ENCODE measurements at places on chromosomes 5 and 9.

DNA sequence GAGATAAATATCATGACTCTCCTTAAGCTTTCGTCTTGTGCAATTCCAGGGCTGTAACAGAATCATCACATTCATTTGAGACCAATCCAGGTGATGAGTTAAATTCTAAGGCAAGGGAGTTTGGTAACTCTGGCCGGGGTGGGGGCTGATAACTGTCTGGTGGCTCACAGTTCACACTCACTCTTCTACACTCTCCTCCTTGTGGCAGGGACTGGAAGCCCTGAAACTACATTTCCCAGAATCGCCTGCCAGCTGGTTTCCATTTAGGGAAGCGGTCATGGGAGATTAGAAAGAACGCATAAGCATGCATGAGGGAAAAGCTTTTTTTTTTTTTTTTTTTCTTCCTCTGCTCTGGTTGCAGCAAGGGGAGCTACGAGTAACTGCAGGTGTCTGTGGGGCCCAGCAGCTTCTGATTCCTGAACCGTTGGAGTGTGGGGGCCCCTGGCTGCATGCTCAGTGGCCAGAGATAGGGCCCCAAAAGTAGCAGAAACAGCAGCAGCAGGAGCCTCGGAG is 154.8 kb upstream of the TBC1D2 start:
- no peak for DNase-seq

DNA sequence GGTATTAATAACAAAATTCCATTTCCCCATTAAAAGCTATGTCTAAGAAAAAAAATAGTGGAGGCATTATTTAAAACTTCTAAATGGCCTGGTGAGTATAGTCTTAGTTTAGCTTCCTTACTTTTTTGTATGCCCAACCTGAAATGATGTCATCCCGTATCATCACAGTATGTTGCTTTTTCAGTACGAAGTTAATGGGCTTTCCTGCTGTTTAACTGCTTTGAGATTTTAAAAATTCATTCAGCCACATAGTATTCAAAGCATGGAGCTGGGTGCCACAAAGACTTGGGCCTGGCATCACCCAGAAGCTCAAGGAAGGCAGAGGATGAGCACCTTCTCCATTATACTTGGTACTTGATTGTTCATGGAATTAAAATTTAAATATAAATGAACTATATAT is 7.4 kb downstream of the F2RL2 start:
- DNase-seq, result no peak

DNA sequence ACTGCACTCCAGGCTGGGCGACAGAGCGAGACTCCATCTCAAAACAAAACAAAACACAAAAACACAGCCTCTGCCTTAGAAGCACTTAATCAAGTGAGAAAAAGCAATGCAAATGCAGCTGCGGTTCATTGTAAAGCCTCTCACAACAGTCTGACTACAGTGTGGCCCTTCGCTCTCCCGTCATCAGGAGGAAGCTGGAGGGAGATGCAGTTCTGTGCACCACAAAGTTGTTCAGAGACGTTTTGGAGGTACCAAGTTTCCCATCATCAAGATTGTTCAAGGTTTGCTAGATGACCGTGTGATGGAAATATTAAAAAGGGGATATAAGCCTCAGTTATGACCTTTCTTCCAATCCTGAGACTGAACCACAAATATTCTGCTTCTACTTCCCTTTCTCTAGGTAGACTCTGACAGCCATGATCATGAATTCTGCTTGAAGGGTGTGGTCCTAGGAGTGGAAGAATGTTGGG is 40.9 kb downstream of the SEC61B start:
- DNase-seq, result no peak

- DNase-seq, result no peak
These were observed 45.7 kb upstream of the CFAP157 start for GRCh38 chr9:127660886-127661741.

- DNase-seq, result no peak
These were observed 7.2 kb downstream of the FOXD1 start for GRCh38 chr5:73441378-73441777.

DNA sequence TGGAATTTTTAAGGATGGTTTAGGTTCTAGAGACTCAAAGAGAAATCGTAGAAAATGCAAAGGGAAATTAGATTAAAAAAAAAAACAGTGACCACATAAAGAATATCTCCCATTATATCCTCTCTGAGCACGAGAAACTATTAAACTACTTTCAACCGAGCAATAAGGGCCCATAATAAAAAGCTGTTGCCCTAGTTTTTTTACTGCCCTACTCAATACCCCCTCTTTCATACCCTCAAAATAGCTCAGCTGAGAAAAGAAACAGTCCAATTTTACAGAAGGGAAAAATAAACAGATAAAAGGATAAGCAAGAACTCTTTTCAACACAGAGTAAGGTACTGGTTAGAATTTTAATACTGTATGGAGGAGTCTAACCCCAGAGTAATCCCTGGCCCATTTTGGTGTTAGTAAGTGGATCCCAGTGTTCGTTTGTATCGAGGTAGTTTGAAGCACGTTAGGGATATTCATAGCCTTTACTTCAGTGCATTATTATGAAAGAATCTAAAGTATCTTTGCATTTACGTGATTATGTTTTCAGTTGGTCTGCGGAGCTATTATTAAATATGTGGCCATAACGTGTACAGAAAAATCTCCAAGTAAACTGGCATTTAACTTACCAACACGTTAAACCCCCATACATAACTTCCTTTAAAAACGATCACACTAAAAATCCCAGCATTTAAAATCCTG is 980 bp upstream of the RHOBTB3 start:
- no peak for DNase-seq

- DNase-seq, result no peak
These were observed 143.7 kb downstream of the PTTG1 start for GRCh38 chr5:160565376-160565775.

DNA sequence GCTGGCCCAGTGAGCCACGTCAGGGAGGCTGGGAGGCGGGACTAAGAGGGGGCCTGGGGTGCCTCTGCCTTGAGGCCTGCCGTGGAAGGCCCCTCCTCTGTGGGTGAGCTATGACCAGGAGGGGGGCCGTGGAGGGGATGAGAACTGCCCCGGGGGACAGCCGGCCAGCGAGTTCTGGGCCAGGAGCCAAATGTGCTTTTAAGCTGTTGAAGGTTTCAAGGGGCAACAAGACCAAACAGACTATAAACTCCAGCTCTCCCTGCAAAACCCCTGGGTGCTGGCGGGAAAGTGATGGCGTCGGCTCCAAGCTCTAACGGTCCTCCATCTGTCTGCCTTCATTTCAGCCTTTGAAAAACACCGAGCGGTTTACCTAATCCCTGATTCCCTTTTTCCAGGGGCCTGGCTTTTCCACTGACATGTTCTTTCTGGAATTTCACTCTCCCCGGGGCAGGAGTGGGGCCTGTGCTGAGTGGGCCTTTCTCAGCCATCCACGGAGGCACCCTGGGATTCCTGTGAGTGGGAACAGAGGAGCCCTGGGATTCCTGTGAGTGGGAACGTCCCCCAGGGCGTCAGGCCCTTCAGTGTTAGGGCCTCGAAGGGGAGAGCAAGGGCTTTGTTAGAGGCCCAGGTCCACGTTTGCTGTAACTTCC is 65.6 kb downstream of the COL5A1 start:
- DNase-seq, result peak; percentile 65

- DNase-seq, result no peak
These were observed 34.4 kb upstream of the CDH12 start for GRCh38 chr5:22887566-22887965.

DNA sequence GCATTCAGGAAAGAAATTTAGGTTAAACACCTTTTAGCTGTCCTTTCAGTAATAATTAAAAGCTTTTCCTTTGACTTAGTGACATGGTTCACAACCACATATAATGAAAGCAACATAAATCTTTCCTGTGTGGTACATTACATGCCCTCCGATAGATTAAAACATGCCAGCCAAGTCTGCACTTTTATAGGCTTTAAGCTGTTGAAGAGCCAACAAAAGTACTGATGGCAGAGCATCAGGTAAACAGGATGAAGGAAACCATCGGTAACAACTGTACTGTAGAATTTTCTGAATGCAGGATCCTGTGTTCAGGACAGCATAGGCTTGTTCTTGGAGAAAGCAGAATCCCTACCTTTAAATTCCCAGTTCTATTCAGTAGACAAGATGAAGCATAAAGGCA is 226.6 kb downstream of the MLLT3 start:
- no peak for DNase-seq

DNA sequence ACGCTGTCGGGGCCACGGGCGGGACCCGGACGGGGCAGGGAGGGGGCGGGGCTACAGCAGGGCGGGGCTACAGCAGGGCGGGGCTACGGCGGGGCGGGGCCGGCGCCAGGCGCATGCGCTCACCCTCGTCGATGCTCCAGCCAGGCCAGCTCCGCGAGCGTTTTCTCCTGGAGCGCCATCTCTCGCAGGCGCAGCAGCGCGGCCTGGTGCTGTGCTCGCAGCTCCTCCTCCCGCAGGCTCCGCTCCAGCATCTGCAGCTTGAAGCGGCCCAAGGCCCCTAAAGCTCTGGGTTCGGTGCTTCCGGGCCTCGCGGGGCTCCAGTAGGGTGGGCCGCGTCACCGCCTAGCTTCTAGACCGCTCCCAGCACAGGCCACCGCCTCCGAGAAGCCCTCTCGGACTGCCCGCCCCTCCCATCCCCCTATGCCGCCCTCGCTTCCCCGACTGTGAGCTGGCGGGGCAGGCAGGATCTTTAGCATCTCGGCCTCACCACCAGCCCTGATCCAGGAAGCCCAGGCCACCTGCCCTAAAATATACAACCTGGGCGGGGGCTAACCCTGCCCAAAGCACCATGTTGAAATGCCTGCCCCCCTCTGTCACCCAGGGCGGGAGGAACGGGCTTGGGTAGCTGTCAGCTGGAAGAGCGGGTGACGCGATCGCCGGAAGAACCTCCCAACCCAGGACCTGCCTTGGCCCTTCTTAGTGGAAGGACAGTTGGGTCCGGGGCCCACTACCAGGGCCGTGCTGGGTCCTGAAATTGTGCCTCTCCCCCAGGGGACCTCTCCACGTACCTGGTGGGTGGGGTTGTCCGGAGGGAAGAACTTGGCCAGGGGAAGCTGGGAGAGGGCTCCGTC is 21.9 kb upstream of the QSOX2 start:
- DNase-seq, result peak; percentile 93

DNA sequence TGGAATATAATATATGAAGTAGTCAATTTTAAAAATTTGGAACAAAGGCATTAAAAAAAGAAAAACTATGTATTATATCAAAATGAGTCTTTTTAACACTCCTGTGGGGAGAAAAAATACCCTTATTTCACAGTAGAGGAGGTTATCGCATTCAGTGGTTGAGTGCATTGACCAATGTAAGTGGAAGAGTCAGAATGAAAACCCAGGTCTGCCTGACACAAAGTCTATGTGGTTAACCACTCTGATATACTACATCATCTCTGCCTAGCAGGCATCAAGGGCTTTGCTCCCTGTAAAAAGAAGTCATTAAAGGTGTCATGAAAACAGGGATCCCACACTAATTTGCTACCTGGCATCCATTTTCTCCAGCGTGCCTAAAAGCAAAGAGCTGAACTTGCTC is 417.2 kb upstream of the C9orf72 start:
- DNase-seq, result no peak

DNA sequence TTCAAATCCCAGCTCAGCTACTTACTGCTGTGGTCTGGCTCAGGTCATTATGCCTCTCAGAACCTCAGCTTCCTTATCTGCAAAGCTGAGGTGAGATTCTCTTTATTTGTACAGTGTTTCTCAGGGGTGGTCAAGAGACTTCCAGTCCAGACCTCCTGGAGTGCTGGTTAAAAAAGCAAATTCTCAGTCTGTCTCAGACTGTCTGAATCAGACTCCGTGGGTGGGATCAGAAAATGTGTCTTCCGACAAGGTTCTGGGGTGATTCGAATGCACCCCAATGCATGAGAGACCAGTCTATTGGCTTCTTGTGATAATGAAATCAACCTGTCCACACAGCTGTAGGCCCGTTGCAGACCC is 137.7 kb upstream of the SMIM23 start:
- no peak for DNase-seq

DNA sequence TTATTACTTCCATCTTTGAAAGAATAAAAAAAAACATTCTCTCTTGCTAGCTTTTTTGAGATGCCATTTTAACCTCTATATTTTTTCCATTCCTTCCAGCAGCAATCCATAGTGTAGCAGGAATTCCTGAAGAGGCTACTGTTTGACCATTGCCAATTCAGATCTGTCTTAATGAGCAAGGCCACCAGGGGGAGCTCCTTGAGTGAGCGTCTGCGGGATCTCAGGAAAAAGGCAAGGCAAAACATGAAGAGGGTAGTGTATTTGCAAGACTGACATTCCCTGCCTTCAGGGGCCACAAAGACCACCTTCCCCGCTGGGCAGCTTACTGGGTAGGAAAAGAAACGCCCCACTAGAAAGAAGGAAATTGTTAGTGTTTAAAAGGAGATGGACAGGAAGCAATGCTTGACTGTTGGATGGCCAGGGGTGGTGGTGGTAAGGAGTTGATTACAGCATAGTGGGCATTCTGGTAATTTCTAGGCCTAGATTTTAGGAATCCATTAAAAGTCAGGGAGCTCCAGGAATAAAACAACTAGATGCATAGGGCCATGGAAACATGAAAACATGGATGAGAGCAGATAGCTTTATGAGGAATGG is 206.6 kb upstream of the HAPLN1 start:
- DNase-seq, result peak; percentile 37

DNA sequence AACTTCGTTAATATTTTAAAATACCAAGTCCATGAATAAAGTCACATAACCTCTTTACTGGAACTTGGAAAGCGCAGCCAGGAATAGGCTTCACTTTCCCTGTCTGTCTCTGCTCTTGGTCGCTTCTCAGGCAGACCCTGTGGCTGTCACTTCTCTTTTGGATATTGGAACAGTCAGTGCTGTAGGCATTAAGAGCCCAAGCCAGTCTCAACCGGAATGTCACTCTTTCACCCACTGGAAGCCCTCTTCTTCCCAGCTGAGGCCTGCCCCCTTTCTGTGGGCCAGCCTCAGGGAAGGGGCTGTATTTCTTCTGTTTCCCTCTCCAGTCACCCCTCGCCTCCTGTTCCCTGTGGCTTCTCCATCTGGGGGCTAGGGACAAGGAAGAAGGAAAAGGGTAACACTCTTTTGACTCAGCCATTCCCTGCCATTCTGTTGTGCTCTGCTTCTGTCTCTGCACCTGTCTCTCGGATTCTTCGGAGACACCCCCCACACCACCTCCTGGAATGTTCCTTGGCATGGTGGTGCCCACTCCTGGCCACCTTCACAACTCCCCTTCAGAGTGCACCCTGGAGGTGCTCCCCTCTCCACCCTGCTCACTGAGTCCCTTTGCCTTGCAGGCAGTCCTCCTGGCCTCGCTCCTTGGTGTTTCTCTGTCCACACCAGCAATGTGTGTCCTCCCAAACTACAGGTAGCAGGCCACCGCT is 103.4 kb downstream of the TRIO start:
- no peak for DNase-seq

Measured in HTR-8/SVneo (cell line).